ENCODE measurements at places on chromosomes 3 and 15.

DNA sequence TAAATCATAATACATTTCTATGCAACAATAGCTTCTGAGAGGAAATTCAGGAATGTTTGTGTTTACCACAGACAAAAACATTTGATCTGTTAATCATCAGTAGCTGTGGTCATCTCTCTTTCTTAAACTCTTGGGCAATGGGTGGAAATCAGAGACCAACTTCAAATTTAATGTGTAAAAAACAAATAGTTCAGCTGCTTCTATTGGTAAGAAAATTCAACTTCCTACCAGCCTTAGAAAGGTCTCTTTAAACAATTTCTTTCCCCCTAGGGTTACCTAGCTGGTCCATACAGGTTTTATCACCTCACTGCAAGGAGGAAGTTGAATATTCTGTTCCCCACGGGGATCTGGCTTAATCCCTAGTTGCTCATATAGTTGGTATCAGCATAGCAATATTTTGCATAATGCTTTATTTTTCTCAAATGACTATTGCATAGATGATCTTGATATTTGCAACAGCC is 20.3 kb upstream of the PPP4R2 start:
- DNase-seq = no peak

DNA sequence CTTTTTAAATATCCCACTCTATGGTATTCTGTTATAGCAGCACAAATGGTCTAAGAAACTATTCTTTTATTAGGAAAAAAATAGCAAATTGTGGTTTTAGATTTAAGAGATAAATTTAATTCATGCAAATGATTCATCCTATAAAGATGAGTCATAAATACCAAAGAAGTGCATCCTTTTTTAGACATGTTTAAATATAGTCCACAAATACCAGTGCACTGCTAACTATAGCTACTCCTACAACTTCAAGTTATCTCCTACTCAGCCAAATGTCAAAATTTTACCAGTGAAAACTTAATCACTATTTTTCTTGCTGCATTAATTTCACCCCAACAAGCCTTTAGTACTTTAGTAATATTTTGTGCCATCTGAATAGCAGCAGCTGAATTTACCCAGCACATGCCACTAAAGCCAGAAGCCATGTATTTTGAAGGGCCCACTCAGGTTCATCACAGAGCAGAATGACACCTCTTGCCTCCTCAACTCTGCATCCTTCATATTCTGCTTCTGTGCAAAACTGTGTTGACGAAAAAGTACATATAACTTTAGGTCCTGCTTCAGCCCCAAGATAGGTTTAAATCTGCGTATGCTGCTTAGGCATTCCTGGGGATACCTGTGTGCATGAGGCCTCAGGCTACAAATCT is 24.9 kb downstream of the CX3CR1 start:
- no peak for DNase-seq

DNA sequence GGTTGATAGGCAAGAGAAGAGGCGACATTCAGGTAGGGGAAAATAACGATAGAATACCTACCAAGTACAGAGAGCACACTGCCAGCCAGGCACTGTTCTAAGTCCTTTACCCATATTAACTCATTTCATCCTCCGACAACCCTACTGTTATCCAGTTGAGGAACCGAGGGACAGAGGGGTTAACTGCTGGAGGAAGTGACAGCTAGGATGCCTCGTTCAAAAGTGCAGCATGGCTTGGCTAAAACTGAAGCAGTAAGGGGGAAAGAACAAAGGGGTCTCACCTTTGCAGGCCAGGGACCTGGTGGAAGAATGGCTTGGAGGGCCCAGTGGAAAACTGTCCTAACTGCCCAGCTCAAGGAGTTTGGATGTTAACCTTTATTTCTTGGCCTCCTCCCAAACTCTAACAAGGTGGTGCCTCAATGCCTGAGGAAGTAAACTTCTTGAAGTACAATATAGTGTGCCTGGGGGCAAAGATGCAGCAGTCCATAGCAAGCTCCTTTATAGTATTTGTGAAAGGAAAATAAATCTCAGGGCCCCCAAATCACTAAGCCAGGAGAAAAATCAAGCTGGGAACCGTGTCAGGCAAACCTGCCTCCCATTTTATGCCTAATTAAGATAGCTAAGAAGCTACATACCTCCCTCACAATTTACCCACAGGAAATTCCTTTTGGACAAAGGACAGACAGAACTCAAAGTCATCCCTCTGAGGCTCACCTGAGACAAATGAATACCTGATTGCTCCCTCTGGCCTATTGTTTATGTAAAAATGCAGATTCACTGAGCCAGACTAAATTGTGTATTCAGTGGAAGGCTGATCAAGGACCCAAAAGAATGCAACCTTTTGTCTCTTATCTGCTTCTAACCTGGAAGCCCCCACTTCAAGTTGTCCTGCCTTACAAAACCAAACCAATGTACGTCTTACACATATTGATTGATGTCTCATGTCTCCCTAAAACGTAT is 1.6 kb upstream of the ITGB5 start:
- no peak for DNase-seq

GRCh38 chr3:47347217-47347801 is 33.5 kb upstream of the PTPN23 start:
- DNase-seq = no peak

GRCh38 chr15:49238342-49238741 is 68.3 kb downstream of the GALK2 start:
- no peak for DNase-seq

GRCh38 chr15:85555875-85556617 is 175.6 kb downstream of the AKAP13 start:
- no peak for DNase-seq

- DNase-seq = no peak
Measured at GRCh38 chr3:150970665-150971324, 1.7 kb downstream of the CLRN1 start.

DNA sequence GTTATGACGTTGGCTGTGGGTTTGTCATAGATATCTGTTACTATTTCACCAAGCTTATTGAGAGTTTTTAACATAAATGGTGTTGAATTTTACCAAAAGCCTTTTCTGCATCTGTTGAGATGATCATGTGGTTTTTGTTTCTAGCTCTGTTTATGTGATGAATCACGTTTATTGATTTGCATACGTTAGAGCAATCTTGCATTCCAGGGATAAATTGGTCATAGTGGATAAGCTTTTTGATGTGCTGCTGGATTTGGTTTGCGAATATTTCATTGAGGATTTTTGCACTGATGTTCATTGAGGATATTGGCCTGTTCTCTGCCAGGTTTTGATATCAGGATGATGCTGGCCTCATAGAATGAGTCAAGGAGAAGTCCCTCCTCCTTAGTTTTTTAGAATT is 117.8 kb downstream of the DOCK3 start:
- DNase-seq = no peak

DNA sequence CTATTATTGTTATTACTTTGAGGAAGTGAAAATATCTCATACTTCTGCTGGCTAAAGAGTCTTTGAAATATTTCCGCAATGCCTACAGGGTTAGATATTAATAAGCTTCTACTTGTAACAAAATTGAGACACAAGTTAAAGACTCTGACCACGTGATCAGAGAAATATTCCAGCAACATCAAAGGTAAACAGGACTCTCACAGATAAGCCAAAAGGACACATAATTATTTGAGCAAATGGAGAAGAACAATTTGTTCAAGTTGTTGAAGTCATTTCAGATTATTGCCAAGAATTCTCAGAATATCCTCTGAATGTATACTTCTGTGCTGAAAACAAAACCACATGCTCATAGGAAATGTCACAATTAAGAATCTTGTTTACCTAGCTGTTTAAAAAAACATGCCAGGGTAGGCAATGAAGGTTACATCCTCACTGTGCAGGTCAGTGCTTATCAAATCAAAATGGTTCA is 225.8 kb upstream of the ALCAM start:
- no peak for DNase-seq

- DNase-seq = no peak
Measured at GRCh38 chr15:95520922-95521321, 809.6 kb upstream of the NR2F2 start.

- DNase-seq = no peak
Measured at GRCh38 chr3:35931867-35932266, 292.5 kb downstream of the ARPP21 start.

DNA sequence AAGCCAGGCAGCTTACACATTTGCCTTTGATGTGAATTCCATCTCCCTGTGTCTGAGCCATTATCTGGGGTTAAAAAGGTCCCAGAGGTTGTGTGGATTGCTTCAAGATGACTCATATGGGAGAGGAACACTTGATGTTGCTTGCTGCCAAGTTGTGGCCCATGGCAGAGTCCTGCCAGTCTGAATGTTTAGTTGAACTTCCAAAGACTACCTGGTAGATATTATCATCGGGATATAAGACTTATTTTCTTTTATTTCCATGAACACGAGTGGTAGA is 85.6 kb downstream of the TJP1 start:
- no peak for DNase-seq

GRCh38 chr3:108130236-108130635 is 39.4 kb upstream of the CD47 start:
- DNase-seq = no peak

DNA sequence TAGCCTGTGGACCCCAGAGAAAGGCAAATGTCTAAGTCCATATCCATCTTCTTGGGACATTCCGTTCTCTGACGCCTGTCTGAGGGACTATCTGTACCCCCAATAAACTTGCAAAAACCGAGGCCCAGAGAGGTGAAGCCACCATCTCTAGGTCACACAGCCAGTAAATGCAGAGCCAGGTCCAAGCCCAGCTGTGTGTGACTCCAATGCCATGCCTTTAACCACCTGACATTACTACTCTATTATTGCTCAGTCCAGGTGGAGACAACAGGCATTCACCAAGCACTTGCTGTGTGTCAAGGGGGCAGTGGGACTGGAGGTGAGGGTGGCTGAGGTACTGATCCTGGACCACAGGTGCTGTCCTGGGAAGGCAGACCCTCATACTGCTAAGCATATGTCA is 25.4 kb downstream of the CYP8B1 start:
- DNase-seq = no peak

DNA sequence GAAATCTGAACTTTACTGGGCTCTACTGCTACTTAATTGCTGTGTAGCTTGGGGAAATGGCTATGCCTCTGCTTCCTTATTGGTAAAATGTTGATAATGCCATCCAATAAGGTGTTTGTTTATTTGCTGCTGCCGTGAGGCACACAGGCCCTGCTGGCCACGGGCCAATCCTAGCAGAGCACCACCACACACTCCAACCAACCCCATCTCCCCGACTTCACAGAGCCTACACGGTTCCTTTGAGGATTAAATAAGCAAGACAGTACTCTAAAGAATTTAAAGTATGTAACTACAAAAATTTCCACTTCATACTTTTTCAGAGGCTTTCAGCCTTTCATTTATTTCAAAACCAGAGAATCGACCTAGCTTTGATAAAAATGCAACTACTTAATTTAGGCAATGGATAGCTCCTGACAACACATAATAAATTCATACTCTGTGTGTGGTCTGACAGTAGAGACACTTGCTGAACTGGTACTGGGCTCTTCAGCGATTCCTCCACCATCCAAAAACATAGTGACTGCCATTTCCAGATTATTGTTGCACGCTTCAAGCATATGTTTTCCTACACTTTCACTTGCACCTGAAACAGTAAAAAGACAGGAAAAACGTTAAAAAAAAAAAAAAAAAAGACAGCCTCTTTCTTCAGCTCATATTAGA is 25.3 kb downstream of the UBXN7 start:
- no peak for DNase-seq

DNA sequence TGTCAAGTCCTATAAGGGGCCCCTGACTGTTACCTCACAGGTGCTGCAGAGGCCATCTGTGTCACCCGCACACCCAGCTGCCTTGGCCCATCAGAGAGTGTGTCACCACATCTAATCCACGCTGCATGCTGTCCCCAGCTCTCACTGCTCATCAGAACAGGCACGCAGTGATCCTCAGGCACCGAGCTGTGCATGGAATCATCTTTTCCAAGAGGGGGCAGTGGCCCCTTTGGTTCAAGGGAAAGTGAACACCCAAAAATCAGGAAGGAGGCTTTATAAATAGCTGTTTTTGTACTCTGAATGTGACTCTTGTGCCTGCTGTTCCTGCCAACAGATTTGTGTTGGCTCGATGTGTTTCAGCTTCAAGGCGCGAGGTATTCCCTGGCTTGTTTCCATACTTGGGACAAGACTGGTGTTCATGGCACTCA is 110.3 kb upstream of the ETV5 start:
- DNase-seq = no peak

DNA sequence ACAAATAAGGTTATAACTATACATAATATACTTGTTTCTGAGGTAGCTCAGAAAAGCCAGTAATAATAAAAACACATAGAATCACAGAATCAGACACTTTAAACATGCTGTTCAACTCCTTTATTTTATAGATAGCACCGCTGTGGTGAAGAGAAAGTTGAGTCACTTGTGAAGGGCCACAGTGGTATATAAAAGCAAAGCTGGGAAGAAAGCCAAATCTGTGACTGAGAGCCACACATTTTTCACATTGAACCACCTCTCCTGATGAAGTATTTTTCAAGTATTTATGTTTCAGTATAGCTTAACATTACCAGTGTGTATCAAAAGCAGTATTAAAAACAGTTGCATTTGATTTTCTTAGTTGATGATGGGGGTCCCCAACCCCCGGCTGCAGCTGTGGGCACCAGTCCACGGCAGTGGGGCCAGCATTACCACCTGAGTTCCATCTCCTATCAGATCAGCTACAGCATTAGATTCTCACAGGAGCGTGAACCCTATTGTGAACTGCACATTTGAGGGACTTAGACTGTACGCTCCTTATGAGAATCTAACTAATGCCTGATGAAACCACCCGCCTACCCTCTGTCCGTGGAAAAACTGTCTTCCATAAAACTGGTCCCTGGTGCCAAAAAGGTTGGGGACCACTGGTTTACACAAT is 46.2 kb downstream of the TBL1XR1 start:
- no peak for DNase-seq

- DNase-seq = no peak
Measured at GRCh38 chr3:171178714-171179113, 152.2 kb upstream of the SLC2A2 start.

GRCh38 chr3:105174017-105174615 is 192.6 kb upstream of the ALCAM start:
- no peak for DNase-seq

DNA sequence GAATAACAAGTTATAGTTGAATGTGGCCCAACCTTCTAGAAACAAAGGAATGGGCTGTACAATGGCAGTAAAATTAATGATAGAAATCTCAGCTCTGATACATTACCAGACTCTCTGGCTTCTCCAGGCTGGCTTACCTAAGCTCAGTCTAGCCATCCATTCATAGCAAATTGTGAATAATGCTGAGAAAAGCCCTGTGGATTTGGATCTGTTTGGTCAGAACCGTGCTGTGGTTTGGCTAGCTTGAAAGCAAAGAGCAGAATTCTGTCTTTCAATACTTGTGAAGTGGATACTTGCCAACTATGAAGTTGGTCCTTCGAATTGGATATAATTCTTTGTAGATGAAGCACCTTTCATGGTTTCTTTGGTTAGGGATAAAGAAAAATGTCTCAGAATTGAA is 199.1 kb downstream of the EPHA3 start:
- DNase-seq = no peak

- no peak for DNase-seq
Measured at GRCh38 chr3:134038071-134038491, 8.4 kb upstream of the SLCO2A1 start.

GRCh38 chr3:61356685-61357084 is 105.4 kb upstream of the FHIT start:
- DNase-seq = no peak

GRCh38 chr3:11118181-11118682 is 36.1 kb upstream of the HRH1 start:
- DNase-seq = no peak

GRCh38 chr3:123138839-123139444 is 62.8 kb upstream of the SEC22A start:
- no peak for DNase-seq

- DNase-seq = no peak
Measured at GRCh38 chr15:40366457-40367370, 8.7 kb downstream of the DISP2 start.

- DNase-seq = no peak
Measured at GRCh38 chr15:69908590-69909420, 188.9 kb downstream of the TLE3 start.
